NCI-H2029 treated with DMSO at 0.1 percent for 48 hours (cell line): ENCODE measurements at places on chromosomes 12 and 14.

DNA sequence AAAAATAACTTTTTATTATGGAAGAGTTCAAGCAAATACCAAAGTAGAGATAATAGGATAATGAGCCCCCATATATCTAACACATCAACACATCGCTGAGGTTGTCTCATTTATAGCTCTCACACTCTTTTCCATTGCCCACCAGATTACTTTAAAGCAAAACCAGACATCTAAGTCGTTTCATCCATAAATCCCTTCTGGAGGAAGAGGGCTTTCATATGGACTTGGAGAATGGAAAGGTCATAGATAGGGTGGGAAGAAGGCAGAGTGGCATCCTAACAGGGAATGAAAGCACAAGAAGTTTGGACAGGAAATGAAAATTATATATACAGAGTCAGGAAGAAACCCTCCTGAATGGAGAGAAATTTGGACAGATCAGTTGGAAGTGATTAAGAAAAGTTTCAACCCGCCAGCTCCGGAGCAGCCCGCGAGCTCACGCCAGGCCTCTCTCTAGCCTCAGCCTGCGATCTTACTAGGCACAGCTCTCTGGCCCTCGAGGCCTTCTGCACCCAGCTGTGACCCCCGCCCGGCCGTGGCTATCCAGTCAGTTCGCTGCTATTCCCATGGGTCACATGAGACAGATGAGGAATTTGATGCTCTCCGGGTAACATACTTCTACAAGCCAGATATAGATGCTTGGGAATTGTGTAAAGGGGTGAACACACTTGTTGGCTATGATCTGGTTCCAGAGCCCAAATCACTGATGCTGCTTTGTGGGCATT is 48.4 kb upstream of the NID2 start:
- DNase-seq: no peak

GRCh38 chr12:3944620-3945019 is 71.4 kb upstream of the PARP11 start:
- DNase-seq: no peak

DNA sequence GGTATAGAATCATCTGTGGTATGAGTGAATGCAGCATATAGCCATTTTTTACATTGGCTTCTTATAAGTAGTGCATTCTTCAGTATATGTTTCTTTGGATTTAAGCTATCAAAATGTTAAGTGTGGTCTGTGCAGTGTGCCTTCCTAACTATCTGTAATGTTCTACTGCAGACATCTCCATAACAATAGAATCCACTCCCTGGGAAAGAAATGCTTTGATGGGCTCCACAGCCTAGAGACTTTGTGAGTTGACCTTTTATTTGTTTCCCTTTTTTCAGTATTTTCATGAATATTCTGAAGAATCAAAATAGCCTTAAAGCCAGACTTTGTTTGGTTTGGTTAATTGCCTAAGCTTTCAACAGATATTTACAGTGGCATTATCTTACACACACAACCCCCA is 107.2 kb downstream of the ZFC3H1 start:
- no peak for DNase-seq

DNA sequence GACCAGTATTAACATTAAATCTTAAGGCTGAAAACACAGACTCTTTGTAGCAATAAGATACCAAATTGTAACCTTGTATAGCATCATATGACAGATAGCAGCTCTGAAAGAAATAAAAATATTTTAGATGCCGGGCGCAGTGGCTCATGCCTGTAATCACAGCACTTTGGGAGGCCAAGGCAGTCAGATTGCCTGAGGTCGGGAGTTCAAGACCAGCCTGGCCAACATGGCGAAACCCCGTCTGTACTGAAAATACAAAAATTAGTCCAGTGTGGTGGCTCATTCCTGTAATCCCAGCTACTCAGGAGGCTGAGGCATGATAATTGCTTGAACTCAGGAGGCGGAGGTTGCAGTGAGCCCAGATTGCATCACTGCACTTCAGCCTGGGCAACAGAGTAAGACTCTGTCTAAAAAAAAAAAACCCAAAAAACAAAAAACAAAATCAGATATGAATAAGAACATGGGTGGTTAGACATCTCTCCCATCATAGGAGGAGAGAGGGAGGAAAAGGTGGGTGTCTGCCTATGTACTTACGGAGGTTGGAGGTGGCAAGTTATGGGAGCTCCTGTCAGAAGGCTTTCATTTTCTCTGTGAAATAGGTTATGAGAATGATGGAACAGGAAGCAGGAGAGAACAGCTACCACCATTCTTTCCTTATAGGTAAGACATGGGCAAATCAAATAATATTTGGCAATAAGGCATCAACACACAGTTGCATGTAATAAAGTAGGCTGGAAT is 7.6 kb upstream of the HEBP1 start:
- DNase-seq: no peak

- no peak for DNase-seq
These were observed 19.6 kb downstream of the SLC7A8 start for GRCh38 chr14:23163830-23164229.

DNA sequence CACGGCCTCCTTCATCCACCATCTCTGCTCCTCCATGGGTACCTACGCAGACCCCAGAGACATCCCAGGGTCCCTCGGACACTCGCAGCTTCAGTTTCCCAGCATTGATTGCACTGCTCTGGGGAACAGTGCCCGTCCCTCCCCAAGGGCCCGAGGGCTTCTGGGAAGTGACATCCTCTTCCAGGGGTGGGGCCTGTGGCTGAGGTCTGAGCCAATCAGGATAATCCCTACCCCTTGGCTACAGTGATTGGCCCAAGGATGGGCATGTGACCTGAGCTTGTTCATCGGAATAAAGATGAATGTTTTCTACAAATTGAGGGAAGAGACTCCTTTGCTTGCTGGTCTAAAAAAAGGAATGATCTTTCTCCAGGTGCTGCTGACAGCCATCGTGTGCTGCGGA is 37.3 kb upstream of the MYL2 start:
- no peak for DNase-seq

DNA sequence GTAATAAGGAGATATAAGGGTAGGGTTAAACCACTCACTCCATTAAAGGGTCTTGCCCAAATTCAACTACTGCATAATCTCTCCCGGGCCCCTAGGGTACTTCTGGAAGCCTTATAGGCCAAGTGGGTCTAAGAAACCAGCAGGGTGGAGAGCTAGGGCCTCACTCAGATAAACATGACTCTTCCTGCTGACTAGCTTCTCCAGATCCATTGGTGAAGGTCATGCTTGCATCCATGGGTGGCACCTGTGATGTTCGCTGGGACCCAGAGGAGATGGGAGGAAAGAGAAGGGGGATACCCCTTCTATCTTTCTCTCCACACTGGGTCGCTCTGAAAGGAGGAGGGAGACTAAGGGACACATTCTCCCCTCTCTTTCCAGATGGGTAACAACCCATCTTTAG is 36.1 kb upstream of the HIGD1C start:
- DNase-seq: no peak

GRCh38 chr14:31968956-31969698 is 108.0 kb upstream of the ARHGAP5 start:
- no peak for DNase-seq

DNA sequence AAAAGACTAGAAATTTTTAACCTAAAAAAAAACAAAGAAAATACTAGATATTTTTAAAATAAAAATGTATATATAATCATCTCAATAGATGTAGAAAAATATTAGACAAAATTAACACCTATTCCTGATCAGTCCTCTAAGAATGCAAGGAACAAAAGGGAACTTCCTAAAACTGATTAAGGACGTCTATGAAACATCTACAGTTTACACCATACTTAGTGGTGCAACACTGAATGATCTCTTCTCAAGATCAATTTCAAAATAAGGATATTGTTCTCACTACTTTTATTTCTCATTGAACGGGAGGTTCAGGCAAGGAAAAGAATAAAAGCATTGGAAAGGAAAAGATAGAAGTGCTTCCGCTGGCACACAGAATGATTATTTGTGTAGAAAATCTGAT is 16.0 kb downstream of the OLR1 start:
- no peak for DNase-seq

- no peak for DNase-seq
These were observed 41.4 kb downstream of the PTPRQ start for GRCh38 chr12:80485222-80485987.

GRCh38 chr12:2607881-2608607 is 186.7 kb upstream of the FKBP4 start:
- no peak for DNase-seq

DNA sequence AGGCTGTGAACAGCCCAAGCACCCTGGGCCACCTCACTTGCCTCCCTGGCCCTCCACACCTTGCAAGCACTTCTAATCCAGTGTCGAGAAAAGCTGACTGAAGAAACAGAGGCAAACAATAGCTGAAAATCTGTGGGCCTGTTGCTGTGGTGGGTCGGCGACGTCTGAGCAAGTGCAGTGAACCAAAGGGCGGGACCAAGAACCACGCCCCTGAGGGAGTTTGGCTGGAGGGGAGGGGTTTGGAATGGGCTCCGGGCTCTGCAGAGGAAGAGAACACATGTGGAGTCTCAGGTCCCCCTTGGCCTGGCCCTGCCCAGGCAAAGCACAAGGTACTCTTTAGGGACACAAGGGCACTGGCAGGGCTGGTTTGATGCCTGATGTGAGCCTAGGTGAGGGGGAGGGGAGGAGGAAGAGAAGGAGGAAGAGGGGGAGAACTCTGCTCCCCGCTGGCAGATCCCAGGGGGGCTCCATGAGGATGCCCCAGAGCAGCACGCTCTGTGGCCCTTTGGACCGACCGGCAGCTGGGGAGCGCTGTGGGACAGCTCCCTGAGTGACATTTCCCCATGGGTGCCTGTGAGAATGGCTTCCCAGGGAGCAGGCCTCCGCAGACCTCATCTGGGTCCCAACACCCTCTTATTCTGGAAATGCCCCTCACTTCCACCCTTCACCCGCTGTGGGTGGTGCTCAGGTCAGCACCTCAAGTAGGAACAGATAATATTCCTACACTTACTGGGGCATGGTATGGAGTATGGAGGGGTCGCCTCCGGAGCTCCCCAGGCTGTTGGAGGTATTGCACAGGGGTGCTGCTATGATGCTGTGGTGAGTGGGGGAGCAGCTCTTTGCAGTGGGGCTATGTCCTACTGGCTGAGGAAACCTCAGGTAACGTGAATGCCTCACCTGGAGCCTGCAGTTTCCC is 85.5 kb downstream of the CPSF2 start:
- DNase-seq: no peak

DNA sequence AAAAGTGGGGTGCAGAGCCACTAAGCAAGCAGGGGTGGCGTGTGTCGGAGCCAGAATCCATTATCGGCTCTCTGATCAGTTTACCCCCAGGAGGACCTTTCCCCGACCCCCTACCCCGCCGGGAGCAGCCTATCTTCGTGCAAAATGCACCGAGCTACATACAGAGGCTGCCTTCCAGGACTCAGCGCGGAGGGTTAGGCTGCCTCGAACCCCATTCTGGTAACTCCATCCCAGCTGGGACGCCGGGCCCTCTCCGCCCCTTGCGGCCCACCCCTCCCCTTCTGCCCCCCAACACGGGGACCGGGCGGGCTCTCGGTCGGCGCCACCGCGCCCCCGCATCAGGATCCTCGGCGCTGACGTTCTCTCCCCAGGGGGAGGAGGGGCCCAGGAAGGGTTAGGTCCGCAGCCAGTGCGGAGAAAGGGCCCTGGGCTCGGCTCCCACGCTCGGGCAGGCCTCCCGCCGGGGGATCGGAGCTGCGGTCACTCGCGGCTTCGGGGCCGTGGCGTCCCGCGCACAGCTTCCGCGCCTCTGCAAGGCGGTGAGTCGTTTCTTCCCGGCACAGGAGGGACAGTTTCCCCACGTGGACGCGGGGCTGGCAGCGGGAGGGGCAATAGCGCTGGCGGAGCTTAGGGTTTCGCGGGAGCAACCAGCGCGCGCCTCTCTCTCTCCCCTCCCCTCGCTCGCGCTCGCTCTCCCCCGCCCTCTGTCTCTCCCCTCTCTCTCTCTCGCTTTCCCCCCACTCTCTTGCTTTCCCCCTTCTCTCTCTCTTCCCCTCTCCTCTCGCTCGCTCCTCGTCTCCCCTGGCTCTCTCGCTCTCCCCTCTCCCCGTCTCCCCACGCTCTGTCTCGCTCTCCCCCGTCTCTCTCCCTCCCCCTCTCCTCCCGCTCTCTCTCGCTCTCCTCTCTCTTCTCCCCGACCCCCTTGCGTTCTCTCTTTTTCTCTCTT is 12.5 kb upstream of the MAP3K9 start:
- DNase-seq: no peak

- no peak for DNase-seq
These were observed 2.8 kb downstream of the VPS29 start for GRCh38 chr12:110498984-110499706.

GRCh38 chr12:107843351-107844311 is 69.1 kb downstream of the ASCL4 start:
- no peak for DNase-seq

GRCh38 chr14:85317491-85318021 is 212.4 kb upstream of the FLRT2 start:
- no peak for DNase-seq

DNA sequence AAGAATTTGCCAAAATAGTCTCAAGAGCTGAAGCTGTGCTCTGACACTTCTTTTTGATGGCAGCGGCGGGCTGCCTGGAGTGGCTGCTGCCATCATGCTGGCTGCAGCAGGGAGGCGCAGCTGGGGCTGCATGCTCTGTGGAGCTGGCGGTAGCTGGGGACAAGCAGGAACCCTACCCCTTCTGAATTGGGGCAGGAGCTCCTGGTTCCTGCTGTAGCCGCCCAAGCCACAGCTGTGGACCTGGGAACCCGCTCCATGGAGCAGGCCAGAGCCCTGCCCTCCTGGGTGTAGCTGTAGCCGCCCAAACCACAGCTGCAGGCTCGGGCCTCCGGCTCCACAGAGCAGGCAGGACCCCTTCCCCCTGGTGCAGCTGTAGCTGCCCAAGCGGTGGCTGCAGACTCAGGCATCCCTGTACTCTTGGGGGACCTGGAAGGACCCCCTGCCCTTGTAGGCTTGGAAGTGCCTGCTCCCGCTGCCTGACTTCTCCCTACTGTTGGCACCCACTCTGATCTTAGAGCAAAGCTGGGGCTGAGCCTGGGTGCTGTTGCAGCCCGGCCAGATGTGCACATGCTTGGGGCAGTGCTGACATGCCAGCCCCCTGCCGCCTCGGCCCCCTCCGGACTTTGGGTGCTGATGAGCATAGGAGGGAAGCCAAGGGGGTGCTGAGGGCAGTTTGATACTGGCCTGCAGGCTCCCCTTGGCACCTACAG is 33.3 kb downstream of the APAF1 start:
- no peak for DNase-seq

DNA sequence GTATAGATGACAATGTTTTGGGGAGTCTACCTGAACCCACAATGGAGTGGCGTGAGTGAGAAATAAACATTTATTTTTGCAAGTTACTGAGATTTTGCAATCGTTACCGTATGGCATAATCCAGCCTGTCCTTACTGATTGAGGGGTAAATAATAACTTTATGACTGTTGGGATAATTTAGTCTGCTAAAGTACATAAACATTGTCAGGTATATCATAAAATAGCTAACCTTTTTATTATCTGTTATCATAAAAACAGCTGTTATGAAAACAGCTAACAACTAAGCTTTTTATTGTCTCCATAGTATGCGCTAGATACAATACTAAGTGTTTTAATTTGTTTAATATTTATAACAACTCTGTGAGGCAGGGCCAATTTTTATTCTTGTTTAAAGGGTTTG is 10.3 kb downstream of the ACSS3 start:
- no peak for DNase-seq
